ENCODE measurements at places on chromosomes 7 and 10.

DNA sequence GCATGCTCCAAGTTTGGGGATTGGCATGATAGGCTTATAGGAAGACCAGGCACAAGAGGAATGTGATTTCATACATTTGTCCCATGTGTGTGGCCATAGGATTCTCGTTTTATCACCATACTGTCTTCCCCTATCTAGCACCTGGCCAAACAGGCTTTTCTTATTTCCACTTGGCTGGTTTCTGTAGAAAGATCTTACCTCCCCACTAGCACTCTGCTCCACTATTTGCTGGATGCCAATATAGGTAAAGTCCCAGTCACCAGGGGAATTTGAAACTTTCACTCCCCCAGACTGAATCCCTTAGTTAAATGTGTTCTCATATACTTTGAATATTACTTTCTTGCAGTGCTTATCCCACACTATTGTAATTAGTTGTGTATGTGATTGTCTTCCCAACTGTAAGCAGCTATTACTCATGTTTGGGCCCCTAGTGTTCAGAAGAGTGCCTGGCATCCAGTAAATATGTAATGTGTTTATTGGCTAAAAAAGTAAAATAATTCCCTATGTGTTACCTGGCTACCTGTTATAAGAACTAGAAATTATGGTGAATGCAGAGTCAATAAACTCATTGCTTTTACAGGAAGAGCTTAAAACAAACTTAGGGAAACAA is 109.0 kb downstream of the LRMDA start:
- DNase-seq = no peak

DNA sequence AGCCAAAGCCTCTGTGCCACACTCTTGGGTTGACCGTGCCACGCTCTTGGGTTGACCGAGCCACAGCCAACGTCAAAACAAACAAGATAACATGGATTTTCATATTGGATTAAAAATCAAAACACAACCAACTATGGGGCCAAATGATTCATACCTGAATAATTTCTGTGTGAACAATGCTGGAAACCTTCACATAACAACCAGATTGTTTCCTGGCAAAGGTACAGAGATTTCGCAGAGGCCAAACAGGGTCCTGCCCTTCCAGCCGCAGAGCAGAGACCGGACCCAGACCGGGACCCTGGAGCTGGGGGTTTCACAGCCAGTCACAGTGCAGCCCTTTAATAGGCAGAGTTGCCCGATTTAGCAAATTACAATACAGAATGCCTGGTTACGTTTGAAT is 40.5 kb downstream of the ITIH5 start:
- no peak for DNase-seq

- DNase-seq = no peak
Measured at GRCh38 chr10:42836771-42837468, 54.3 kb downstream of the BMS1 start.

GRCh38 chr7:45582868-45583277 is 8.7 kb downstream of the ADCY1 start:
- no peak for DNase-seq

- no peak for DNase-seq
Measured at GRCh38 chr10:29479981-29480954, 154.5 kb downstream of the SVIL start.
